A549 treated with CORT108297 at 1 μM for 4 hours (cell line): ENCODE measurements at places on chromosomes 7 and 10. TPM values are rescaled to one million over a fixed set of nuclear protein-coding genes. Genes with fewer than 3 reads are reported as not detected.

The MDFIC gene
- 17.2 to 26.0 TPM (median 23.7 TPM) in 5 replicates for total RNA-seq

The FKBP6 gene
- not detected in 5 replicates for total RNA-seq

The BHLHA15 gene
- 0.18 to 0.65 TPM (median 0.40 TPM) in 5 replicates for total RNA-seq

The ANXA8L1 gene
- total RNA-seq: 86.4 to 129 TPM (median 111 TPM) in 5 replicates

The HTR7 gene
- 0.06 to 0.10 TPM (median 0.09 TPM) in 5 replicates for total RNA-seq

The SLC16A9 gene
- 0.06 to 0.09 TPM (median 0.07 TPM) in 5 replicates for total RNA-seq

The STEAP4 gene
- total RNA-seq: 0.03 TPM in 1 of 5 replicates, not detected in the others

The CALML5 gene
- total RNA-seq: not detected in 5 replicates

The NANOS1 gene
- total RNA-seq: 1.6 to 3.2 TPM (median 2.9 TPM) in 5 replicates

The PITX3 gene
- 0.37 to 0.51 TPM (median 0.43 TPM) in 5 replicates for total RNA-seq

The COL13A1 gene
- total RNA-seq: 0.14 to 0.63 TPM (median 0.24 TPM) in 5 replicates

The GSDME gene
- 30.2 to 40.2 TPM (median 34.1 TPM) in 5 replicates for total RNA-seq

The LRRC17 gene
- total RNA-seq: 0.03 to 0.16 TPM (median 0.11 TPM) in 4 of 5 replicates, not detected in the other

The OPALIN gene
- not detected in 5 replicates for total RNA-seq
